ENCODE measurements at places on chromosomes 1 and 21.

DNA sequence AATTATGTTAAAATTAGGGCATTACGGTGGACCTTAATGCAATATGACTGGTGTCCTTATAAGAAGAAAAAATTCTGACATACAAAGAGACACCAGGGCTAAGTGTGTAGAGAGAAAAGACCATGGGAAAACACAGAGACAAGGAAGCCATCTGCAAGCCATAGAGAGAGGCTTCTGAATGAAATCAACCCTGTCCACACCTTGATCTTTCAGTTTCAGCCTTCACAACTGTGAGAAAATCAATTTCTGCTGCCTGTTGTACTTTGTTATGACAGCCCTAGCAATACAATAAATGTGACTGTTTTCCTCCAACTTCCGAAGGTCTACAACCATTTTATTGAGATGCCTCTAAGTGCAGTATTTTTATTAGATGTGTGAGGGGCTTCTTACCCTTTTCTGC lies 1407.2 kb downstream of the MRPL39 start:
- ATAC-seq: no peak

DNA sequence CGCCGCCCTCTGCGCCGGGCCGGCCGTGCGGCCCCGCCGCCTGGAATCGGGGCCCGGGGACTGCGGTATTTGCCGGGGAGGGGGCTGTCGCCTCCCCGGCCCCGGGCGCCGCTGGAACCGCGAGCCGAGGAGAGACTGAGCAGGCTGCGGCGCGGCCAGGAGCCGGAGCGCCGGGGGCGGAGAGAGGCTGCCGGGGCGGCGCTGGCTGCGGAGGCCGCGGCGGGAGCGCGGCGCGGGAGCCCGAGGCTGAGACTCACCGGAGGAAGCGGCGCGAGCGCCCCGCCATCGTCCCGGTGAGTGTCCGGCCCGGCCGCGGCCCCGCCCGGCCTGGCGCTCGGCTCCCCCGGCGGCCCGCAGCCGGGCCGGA lies 746 bp downstream of the DYRK1A start:
- no peak for ATAC-seq

- ATAC-seq: no peak
Measured at GRCh38 chr1:186903374-186904136, 74.8 kb downstream of the PLA2G4A start.

- no peak for ATAC-seq
Measured at GRCh38 chr1:173267453-173267945, 60.4 kb upstream of the TNFSF4 start.

- no peak for ATAC-seq
Measured at GRCh38 chr1:67583462-67583950, 101.5 kb upstream of the GADD45A start.

GRCh38 chr1:202861420-202862132 lies 27.4 kb downstream of the RABIF start:
- peak; percentile 90 for ATAC-seq

DNA sequence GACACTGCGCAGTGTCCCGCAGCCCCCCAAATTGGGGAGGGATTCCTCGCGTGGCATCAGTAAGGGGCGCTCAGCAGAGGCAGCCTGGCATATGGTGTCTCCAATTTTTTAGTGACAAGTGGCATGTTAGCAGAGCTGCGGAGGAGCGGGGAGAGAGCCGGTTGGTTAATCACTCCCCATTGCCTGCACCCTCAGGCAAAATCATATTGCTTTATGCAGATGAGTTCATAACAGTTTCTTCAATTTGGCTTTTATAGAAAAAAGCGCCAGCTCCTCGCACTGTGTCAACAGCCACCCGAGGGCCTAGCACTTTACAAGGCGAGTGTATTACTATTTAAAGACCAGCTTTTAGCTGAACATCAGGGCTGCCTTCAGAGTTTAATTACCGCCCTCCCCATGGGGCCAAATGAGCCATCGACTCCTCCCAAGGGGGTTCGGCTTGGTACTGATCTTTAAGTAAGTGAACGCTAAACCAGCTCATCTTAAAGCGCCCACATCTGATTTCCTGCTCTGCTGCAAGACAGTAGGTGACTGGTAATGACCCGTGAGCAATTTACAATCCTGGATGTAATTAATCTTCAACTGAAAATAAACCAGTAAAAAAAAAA lies 298.9 kb downstream of the DSCAM start:
- no peak for ATAC-seq

DNA sequence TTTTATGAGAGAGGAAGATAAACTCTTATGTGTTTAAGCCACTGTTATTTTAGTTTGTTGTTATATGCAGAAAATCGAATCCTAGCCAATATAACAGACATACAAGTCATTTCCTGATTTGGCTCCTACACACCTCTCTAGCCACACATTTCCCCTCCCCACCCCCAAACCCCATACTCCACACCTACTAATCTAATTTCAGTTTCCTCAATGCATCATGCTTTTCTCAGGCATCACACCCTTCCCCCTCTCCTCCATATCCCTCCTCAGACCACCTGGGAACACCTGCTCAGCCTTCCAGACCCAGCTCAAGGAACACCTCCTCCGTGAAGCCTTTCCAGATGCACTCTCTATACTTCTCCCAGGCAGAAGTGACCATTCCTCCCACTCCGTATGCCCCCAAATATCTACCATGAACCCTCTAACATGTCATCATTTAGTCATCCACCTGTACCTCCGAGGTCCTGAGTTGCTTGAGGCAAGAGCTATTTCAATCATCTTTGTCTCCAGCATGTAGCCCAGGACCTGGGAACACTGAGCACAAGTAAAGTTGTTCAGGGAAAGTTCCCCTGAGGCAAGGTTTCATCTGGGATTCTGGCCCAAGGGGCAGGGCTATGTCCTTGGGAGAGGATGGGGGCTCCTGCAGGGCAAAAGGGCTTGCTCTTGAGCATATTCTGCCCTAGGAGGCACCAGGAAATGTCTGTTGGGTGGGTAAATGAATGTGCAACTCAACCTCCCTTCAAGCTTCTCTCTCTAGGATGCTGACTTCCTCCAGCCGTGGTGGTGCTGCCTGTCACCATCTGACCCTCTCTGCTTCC lies 126.8 kb downstream of the HIVEP3 start:
- peak; percentile 89 for ATAC-seq

DNA sequence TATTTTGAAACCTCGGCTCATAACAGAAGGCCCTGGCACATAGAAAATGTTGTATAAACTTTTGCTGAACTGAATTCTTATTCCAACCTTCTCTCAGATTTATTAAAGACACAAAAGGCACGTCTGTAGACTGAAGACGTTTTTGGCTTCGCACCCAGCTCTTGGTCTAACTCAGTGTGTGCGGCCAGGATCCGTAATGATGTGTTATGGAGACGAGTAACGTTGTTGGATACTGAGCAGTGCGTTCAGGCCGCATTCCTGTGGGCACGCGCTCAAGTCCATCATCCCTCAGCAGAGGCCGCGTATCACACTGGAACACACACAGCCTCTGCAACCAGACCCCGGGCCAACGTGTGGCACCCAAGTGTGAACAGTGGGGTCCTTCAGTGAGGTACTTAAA lies 154.8 kb upstream of the RAB4A start:
- ATAC-seq: no peak

DNA sequence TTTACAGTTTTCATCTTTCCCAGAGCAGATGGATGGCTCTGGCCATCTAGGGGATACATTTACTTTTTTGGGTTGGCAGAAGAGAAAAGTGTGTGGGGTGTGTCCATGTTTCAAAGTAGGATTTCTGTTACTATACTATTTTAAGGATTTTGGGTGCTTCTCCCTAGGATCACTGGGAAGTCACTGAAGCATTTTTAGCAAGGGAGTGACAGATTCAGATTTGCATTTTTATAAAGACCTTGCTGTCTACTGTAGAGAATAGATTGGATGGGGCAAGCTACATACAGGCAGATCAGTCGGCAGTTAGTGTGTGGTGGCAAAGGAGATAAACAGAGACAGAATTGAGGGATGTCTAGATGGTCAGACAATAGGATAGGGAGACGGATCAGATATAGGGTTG lies 122.5 kb downstream of the TBX19 start:
- ATAC-seq: no peak

DNA sequence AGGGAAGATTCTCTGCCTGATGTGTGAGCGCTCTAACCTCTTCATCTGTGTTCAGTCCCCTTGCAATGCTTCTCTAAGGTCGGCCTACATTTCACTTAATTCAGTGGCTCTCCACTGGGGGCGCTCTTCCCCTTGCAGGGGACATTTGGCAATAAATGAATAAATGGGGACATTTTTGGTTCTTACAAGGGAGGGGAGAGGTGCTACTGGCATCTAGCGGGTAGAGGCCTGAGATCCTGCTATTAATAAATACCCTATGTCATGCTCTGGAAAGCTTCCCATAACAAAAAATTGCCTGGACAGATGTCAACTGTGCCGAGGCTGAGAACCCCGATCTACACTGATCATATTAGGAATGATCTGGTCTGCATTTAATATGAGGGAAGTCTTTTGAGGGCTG lies 25.9 kb upstream of the DNAJC11 start:
- ATAC-seq: peak; percentile 55

DNA sequence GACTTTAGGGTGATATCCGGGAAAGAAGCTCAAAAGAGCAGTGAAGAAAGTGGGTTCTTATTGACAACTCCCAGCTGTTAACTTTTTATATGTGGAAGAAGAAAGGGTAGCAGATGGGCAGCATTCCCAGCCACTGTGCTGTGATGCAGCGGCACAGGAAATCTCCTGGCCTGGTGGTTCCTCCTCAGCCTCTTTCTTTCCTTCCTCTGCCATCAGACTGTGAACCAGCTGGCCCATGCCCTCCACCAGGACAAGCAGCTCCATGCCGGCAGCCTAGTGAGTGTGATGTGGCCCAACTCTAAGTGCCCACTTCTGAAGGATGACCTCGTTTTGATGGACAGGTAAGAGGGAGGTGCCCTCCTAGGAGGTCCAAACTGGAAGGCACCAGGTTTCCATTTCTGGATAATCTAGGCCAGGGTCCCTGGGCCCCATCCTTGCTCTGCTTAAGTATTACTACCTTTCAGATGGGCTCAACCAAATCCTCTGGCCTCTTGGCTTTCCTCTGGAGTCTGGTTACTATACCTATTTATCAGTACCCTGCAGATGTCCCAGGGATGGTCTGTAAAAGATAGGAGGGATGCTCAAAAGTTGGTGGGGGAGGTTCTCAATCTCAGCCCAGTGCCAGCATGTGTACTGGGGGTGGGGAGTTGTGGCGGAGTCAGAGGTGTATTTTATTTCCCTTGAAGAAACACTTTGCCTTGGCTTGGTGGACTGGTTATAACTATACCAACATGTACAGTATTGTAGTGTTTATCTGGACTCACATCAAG lies 17.0 kb downstream of the MFN2 start:
- ATAC-seq: no peak

DNA sequence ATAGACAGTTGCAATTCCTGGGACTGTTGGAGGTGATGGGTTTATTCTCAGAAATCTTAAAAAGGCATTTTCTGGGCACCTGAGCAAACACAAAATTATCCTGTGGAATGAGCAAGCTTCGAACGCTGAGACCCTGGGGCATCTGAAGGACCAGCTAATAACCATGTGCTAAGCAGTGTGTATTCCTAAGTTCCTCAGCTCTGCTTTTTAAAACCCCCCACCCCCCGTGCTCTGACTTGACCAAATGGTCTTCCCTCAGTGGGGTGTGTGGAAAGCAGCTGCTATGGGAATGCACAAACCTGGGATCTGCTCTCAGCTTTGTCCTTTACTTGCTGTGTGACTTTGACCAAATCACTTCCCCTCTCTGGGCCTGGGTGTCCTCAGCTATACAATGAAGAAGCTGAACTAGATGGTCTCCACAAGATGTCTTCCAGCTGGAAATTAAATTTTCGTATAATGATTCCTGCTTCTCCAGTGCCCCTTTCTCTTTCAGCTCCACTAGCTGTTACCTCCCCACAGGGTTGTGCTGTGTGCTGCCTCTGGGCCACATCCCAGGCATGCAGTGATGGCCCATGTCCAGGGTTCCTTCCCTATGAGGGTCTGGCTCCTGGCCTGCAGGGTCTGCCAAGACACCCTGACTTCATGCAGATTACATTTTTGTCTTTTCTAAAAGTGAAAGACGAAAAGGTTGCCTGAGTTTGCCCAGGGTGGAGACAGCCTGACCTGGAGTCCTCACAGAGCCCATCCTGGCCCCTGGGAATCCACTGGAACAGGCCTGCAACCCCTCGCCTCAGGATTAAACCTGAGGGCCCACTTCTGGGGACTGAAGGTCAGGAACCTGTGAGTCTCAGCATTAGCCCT lies 14.9 kb upstream of the CD247 start:
- ATAC-seq: no peak

GRCh38 chr1:117607471-117607870 lies 1.6 kb downstream of the TENT5C start:
- peak; percentile 30 for ATAC-seq

- ATAC-seq: no peak
Measured at GRCh38 chr1:90074137-90074536, 79.2 kb downstream of the ZNF326 start.

DNA sequence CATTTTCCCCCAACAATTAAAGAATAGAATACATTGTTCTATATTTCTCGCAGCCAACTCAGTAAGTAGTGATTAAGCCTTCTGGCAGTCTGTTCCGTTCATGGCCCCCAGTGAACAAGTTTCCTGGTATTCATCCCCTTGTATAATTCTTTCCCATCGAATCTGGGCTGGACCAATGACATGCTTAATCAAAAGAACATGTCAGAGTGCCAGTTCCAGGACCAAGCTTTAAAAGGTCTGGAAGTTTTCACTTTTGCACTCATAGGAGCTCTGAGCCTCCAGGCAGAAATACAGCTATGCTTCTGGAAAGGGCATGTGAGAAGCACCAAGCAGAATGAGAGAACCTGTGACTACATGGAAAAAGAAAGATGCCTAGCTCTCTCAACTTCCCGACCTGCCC lies 22.5 kb upstream of the DPYD start:
- ATAC-seq: no peak

DNA sequence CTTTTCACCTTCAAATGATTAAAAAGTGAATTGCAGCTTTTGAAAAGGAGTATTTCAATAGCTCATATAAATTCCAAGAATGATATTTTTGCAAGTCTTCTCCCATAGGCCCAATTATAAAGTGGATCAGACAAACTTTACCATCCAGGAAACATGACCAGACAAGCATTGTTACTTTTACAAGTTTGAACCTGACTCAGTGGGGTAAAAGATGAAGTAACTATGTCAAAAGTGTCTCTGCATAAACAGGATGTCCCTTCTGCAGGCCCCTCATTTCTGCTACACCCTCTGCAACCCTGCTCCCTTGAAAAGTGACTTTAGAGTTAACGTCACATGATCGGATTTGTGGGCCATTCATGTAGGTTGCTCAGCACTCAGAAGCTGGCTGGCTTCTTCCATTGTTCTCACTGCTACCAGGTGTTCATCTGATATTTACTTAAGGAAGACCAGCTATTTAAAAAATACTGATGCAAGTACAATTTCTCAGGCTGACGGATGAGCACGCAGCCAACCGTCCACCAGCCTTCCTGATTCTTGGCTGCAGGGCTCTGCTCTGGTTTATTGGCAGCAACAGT lies 32.3 kb downstream of the URB1 start:
- ATAC-seq: no peak

DNA sequence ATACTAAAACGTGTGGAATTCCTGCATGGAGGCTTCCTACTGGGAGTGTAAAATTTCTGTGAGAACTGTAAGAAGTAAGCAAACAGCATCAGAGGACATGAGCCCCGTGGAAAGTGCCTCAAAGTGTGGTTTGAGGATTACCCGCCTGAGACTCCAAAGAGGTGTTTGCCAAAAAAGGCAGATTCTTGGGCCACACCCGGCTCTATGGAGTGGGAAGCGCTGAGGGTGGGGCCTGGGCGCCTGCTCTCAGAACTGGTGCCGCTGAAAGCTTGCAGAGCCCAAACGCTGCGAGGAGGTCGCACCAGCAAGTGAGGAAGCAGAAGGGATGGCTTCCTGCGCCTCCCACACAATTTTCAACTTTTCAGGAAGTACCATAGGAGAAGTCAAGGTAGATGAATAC lies 43.0 kb upstream of the PSEN2 start:
- peak; percentile 15 for ATAC-seq
